Osteocyte (in vitro differentiated cells): ENCODE measurements at places on chromosomes 1 and 21. TPM values are rescaled to one million over a fixed set of nuclear protein-coding genes. Genes with fewer than 3 reads are reported as not detected.

DNA sequence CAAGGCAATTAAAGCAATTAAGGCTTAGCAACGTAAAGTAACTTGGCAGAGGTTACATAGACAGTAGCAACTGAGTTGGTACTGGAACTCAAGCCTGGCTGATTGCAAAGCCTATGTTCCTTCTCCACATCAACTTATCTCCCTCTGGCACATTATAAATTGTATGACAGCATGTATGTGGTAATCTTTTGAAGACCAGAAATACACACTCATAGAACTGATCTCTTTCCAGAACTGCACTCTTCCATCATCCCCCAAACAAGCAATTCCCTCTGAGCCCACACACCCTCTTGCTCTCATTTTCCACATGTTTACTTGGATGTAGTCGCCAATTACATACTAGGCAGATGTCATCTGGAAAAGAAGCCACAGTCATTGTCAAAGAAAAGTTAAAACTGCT lies 502.2 kb downstream of the PLPP3 start:
- DNase-seq: no peak

GRCh38 chr1:229109320-229109761 lies 161.6 kb upstream of the RAB4A start:
- DNase-seq: no peak

GRCh38 chr1:153717330-153717729 lies 10.5 kb upstream of the INTS3 start:
- no peak for DNase-seq

DNA sequence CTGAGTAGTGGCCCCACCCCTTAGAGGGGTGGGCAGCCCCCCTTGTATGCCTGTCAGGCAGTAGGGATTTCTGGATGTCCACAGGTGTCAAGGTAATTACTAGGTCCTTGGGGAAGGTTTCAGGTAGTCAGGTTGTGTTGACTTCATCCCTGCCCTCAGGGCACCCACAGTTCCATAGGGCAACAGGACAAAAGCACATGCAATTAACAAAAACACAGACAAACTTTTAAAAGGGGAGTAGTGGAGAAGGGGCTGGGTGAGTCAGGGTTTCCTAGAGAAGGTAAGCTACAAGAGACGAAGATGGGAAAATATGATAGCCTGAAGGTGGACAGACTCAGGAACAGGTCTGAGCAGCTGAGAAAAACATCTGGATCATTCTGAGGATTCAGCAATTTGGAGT lies 14.1 kb downstream of the KRTCAP2 start:
- DNase-seq: no peak

DNA sequence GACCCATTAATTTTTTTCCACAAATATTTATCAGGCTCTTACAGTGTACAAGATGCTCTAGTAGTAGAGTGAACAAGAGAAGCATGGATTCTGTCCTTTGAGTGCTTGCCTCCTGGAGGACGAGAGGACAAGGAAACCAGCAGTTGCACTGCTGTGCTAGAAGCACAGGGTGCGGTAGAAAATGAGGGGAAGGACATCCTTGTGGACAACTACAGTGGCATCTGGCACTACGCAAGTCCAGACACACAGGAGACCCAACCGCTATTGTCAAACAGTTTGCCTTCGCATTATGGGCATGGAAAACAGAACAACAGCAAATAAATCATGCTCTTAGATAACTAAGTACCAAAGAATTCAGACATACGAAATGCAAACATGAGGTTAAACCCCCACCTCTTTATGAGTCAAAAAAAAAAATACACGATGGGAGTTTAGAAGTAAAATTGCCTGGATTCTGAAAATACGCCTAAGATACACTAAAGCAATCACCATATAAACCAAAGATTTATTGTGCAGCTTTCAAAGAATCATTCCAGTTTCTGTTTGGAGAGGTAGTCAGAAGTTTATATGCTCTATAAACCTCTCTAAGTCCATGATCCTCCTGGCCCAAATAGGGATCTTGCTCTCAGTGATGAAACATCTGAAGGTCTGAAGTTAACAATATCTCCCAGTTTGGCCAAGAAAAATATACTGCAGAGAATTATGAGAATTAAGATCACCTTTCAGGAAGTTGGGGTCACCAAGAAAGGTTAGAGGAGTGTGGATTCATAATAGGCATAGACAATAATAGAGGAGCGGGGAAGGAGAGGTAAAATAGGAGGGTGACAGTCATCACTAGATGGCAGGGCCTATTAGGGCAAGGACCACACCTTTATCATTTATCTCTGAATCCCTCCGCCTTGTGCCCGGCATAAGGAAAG lies 307.8 kb downstream of the NFIA start:
- no peak for DNase-seq

GRCh38 chr1:18175051-18175450 lies 67.5 kb downstream of the IGSF21 start:
- no peak for DNase-seq

DNA sequence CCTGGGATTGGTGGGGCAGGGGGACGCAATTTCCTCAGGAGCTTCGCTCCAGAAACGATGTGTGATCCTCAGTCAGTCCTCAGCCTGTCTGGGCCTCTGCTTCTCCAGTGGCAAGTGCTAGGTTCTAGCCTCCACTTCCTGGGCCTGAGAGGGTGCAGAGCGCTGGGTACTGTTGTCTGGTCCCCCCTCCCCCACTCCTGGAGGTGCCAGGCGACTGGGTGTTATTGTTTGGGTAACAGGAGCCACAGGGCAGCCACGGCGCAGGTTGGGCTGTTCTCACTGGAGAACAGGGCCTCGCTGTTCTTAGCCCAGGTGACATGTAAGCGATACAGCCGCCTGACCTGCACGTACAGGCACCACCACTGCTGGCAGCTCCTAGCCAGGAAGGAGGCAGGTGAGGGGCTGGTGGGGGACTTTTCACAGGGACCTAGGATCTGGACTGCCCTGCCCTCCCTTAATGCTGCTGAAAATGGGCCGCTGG lies 2.1 kb downstream of the RPS6KA1 start:
- no peak for DNase-seq

- no peak for DNase-seq
Observed at GRCh38 chr1:32746130-32746529, 43.6 kb upstream of the SYNC start.

DNA sequence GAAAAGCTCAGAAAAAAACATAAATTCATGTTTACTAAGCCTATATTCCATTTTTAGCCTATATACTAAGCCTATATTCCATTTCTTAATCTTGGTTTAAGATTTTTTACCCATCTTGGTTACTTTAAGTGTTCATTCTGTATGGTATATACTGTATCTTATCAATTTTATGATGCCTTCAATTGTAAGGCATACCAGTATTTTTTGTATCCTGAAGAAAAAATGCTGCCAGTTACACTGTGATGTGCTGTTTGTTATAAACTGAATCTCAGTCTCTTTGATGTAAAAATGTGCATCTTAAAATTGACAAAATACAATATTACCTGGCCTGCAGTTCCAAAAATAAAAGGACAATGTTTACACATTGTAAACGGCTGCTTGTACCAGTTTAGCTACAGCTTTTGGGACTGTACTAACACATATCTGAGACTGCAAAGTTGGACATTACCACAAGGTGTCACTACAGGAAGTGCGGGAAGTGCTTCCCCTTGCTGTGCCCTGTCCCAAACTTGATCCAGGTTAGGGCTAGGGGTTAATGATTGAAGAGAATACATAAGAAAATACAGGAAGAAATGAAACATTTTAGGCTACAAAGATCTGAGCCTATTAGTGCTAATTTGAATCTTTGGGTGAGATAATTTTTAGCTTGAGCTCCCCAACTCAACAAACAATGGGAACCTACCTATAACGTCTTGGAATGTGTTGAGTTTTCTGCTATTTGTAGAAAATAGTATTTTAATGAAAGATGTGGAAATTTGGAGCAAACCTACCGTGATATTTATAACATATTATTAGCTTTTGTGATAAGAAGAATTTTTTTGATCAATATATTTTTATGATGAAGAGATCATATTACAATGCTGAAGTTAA lies 108.9 kb downstream of the LBR start:
- no peak for DNase-seq

GRCh38 chr21:29534448-29534847 lies 235.7 kb downstream of the BACH1 start:
- DNase-seq: no peak

DNA sequence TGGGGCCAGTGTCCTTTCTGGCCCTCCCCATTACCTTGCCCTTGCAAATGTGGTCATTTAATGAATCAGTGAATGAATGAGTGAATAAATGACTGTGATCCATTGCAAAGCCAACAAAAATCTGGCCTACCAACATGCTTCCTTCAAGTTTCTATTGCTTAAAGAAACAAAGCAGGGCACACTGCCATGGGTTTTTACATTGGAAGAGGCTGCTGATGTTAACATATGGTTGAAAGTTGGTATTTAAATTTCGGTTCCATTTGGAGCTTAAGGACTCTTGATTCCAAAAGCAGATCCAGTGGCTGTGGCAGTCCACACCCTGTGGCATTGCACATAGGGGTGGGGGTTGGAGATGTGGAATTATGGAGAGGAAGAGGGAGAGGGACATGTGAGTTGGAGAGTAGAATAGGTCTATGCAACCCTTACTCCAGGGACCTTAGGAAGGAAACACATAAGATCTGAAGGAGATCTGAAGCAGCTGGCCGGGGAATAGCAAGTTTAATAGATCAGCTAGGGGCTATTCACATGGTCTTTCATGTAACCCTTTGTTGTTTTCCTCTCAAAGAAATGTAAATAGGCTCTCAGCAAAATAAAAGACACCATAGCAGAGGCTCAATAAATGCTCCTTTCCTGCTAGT lies 7.2 kb downstream of the ABCA4 start:
- no peak for DNase-seq

GRCh38 chr21:41133874-41134522 lies 34.0 kb upstream of the BACE2 start:
- no peak for DNase-seq

DNA sequence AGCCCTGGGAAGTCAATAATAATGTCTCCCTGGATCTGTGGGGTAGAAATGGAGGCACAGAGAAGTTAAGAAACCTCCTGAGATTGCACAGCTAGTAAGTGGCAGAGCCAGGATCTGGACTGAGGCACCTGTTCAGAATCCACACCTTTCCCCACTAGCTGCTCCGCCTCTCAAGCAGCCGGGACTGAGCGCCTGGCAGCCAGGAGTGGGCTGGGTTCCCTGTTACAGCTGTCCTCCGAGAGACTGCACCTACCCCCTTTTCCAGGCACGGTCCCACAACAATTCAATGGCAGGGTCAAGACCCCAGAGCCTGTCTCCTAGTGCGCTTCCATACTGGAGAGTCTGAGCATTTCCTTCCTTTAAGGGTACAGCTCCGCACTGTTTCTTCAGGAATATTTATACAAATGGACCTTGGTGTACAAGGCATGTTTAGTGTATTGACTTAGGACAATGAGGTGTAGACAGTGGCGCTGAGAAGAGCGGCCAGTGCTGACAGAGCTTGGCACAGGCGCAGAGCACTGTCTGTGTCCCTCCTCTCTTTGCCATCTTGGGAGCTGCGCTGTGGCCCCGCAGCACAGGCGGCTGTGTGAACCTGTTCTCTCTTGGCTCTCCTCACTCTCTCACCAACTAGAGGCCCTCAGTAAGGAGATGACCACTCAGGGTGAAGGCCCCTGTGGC lies 24.4 kb downstream of the GRHL3 start:
- no peak for DNase-seq

GRCh38 chr1:151458802-151459330 lies 428 bp downstream of the POGZ start:
- no peak for DNase-seq

DNA sequence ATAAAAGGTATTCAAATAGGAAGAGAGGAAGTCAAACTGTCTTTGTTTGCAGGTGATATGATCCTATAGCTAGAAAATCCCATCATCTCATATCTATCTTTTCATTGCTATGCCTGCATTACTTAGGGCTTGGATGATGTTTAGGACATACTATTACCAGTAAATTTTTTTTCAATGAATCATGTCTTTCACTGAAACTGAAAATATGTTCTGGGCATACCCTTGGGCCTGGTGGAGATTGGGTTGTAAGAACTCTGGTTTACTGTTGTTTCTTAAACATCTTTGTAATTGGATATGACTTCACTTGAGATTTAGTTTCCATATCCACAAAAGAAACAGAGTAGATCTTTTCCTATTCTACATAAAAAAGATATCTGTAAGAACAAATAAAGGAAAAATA lies 502.2 kb upstream of the PRMT6 start:
- no peak for DNase-seq

- DNase-seq: no peak
Observed at GRCh38 chr1:210594605-210595004, 265.9 kb downstream of the HHAT start.

DNA sequence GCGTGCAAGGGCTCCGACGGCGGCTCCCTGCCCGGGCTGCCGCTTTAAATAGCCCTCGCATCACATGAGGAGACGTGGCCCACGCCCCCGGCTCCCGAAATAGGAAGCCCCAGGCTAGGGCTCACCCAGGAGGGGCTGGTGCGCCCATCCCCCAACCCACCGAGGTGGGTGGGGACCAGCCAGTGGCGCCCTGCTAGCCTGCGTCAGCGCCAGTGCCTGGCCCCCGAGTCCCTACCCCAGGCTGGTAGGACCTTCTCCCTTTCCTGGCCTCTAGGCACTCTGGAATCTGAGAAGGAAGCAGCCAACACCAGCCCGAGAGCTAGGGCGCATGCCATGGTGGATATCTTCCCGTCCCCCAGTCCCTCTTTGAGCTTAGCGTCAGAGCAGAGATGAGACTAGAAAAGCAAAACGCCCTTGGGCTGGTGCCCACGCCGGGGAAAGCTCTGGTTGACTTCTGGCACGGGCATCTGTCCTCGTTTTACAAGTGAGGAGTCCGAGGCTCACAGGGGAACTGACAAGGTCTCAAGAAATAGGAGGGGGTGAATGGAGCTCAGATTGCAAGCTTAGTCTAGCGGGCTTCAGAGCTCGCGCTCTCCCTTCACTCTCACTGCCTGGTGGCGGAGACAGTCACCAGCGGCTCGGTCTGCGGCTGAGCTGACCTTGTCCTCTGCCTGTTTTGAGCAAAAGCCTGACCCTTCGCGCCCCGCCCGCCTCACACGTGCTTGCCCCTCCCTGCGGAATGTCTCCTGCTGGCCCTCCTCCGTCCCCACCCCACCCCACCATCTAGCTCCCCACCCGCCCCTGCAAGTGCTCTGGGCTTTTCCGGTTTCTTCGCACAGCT lies at the start of gene FABP3:
FABP3 (minus strand) TSS at position 21 of the 841 bp plus-strand sequence. CDS start 62 bp downstream, outside the sequence.
- DNase-seq: peak; percentile 90

The FCRLB gene
- 0.27 TPM in 1 of 2 replicates, not detected in the other for total RNA-seq

The ZSWIM5 gene
- 0.57 and 0.73 TPM in 2 replicates for total RNA-seq

The CGN gene
- total RNA-seq: 0.99 and 1.7 TPM in 2 replicates

The SIM2 gene
- total RNA-seq: 0.86 and 1.5 TPM in 2 replicates

The TMEM63A gene
- 50.8 and 54.8 TPM in 2 replicates for total RNA-seq
